ENCODE measurements at places on chromosomes 5 and 9. TPM values are rescaled to one million over a fixed set of nuclear protein-coding genes. Genes with fewer than 3 reads are reported as not detected.
A peak's percentile ranks its signal among the peaks of the same experiment; 100 is the strongest.

DNA sequence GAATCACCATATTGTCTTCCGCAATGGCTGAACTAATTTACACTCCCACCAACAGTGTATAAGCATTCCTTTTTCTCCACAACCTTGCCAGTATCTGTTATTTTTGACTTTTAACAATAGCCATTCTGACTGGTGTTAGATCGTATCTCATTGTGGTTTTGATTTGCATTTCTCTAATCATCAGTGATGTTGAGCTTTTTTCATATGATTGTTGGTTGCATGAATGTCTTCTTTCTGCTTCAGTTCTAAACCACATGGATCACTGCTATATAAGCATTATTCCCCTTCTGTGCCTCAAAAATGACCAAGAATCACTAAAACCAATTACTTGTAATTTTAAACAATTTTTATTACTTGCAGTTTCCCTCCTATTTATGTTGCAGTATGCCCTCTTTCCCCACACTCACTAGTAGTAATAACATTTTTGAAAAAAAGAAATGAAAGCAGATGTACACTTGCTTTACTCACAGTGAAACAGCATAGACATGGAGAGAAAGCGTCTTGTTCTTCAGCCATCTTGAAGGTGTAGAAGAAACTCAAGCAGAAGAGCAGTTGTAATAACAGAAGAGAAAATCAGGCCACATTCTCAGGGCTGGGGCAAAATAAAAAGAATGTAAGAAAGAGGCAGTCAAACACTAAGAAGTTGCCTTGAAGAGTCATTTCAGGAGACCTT lies 4.5 kb upstream of the TMEM252 start:
- no peaks in the 10 kb centered on the region for H3K36me3 ChIP-seq
- no peak overlapping the region for H3K4me3 ChIP-seq
- no peak overlapping the region for H3K27ac ChIP-seq
- peaks cover 14% of the 10 kb centered on the region for H3K27me3 ChIP-seq

DNA sequence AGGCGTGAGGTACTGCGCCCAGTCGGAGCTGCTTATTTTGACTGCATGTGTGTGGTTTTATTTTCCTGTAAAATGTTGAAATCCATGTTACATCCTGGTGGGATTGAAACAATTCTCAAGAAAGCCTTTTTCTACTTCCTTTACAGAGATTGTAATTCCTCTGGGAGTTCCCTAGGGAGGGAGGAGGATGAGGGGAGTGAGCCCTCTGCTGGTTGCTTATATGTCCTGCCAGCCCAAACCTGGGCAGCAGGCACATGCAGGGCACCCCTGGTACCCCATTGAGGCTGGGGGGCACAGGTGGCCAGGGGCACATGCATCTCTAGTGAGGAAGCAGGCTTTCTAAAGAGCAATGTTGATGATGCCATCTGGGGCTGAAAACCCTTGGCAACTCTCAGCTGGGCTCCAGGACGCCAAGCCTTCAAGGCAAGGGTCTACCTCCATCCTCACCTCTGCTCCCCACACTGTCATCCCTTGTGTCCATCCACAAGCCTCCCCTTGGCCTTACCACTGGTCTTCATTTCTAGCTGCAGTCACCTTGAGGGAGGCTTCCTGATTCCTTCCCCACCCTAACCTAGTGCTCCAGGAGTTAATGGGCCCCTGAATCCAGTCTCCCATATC lies 84.7 kb upstream of the TNFSF8 start:
- no peak overlapping the region for H3K4me3 ChIP-seq
- H3K36me3 ChIP-seq = no peaks in the 10 kb centered on the region
- peaks cover 37% of the 10 kb centered on the region for H3K4me1 ChIP-seq
- peaks cover 2% of the 10 kb centered on the region for H3K27me3 ChIP-seq

GRCh38 chr9:33167972-33168461 lies 881 bp upstream of the B4GALT1 start:
- peaks cover 40% of the 10 kb centered on the region for H3K4me1 ChIP-seq
- peak overlapping the region; percentile 96 for H3K27ac ChIP-seq
- H3K27me3 ChIP-seq = no peaks in the 10 kb centered on the region
- peaks cover 19% of the 10 kb centered on the region for H3K36me3 ChIP-seq
- DNase-seq = peak; percentile 31

GRCh38 chr5:18037718-18038117 lies 403.5 kb downstream of the TAF11L14 start:
- no peak for DNase-seq
- H3K27ac ChIP-seq = no peak overlapping the region
- H3K4me3 ChIP-seq = no peak overlapping the region
- H3K36me3 ChIP-seq = no peaks in the 10 kb centered on the region

GRCh38 chr5:74017786-74018211 lies 391.8 kb downstream of the ARHGEF28 start:
- no peak overlapping the region for H3K4me3 ChIP-seq
- H3K36me3 ChIP-seq = no peaks in the 10 kb centered on the region
- H3K4me1 ChIP-seq = no peaks in the 10 kb centered on the region
- H3K27me3 ChIP-seq = peaks cover 15% of the 10 kb centered on the region
- DNase-seq = no peak

DNA sequence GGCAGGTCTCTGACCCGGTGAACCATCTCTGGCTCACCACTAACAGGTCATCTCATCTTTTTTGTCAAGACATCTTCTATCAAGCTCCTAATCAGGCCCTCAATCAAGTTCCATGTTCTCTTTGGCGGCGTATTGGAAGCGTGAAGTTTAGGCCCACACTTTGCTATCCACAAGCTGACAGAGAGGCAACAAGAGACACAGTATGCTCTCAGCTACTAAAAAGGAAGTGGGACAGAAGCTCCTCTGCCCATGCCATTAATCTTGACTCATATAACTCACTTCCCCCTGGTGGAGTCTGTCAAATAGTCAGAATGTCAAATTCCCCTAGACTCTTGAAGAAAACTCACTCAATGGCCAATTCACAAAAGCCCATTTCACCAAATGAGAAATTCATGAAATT lies 77.6 kb upstream of the TMC1 start:
- H3K27ac ChIP-seq = peak overlapping the region; percentile 83
- no peaks in the 10 kb centered on the region for H3K36me3 ChIP-seq
- H3K4me3 ChIP-seq = peak overlapping the region; percentile 25
- no peaks in the 10 kb centered on the region for H3K27me3 ChIP-seq
- DNase-seq = peak; percentile 28

- H3K27me3 ChIP-seq = no peaks in the 10 kb centered on the region
- no peak overlapping the region for H3K27ac ChIP-seq
- H3K4me1 ChIP-seq = no peaks in the 10 kb centered on the region
These were observed 168.9 kb upstream of the CCNH start for GRCh38 chr5:87581661-87582060.

- H3K4me1 ChIP-seq = no peaks in the 10 kb centered on the region
- H3K27me3 ChIP-seq = no peaks in the 10 kb centered on the region
- DNase-seq = no peak
- H3K36me3 ChIP-seq = no peaks in the 10 kb centered on the region
These were observed 90.2 kb downstream of the APBA1 start for GRCh38 chr9:69582018-69582417.

DNA sequence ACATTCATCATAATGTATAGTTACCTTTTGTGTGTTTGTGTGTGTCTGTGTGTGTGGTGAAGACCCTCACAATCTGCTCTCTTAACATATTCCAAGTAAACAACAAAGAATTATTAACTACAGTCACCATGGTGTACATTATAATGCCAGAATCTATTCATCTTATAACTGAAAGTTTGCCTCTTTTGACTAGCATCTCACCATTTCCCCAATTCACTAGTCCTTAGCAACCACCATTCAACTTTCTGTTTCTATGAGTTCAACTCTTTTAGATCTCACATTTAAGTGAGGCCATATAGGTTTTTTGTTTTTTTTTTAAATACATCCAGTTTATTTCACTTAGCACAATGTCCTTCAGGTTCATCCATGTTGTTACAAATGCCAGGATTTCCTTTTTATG lies 83.6 kb downstream of the SMC2 start:
- H3K27me3 ChIP-seq = peaks cover 1% of the 10 kb centered on the region
- H3K4me1 ChIP-seq = no peaks in the 10 kb centered on the region
- H3K4me3 ChIP-seq = no peak overlapping the region
- no peaks in the 10 kb centered on the region for H3K36me3 ChIP-seq
- no peak for DNase-seq

OCLN gene
- 0.68 TPM for total RNA-seq

DNA sequence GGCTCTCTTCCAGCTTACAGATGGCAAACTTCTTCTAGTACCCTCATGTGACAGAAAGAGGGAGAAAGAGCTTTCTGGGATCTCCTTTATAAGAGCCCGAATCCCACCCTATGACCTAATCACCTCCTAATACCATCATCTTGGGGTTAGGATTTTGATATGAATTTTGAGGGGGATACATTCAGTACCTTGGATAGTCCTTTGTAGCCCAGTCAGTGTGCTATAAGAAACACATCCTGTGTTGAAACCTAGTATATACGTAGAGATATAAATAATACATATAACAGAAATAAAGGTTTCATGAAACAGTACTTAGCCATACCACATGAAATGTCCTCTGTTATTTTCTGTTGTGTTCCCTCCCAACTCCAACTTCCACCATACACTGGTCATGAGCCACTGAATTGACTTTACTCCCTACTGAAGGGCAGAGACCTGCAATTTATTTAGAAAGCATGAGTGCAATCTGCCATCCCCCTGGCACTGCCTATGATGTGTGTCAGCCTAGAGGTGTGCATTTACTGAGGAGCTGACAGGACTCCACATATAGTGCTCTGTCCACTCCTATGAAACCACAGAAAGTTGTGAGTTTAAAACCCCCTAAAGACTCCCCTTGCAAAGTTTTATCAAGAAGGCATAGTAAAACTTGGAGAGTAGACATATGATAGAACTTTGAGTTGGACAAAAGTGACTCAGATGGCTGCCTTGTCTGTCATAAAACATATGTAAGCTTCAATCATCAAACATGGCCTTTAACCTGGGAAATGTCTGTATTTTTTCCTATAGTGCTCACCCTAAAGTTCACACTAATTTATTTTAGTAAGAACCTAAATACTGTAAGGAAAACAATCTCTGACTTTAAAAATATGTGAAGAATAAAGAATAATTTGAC lies 12.8 kb downstream of the PIP5K1B start:
- H3K36me3 ChIP-seq = no peaks in the 10 kb centered on the region
- H3K4me1 ChIP-seq = no peaks in the 10 kb centered on the region
- no peak overlapping the region for H3K27ac ChIP-seq
- H3K4me3 ChIP-seq = no peak overlapping the region
- DNase-seq = no peak

PDE6A gene
- total RNA-seq = not detected

DNA sequence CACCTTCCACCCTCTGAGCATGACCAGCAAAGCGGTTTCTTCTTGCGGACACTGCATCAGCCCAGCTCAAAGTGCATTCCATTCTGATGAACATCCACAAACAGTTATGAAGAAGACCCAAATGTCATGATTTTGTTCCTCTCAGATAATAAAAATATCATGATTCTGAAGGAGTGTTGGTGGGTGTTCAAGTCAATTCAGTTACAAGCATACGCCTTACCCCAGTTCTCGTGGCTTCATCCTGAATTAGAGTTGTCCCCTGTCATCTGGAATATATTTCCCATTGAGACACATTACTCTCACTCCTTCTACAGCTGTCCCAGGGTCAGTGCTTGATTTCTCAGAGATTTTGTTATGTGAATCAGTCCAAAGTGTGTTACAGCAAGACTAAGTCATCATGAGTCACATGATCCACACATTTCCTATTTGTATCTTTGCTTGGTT lies 325.4 kb downstream of the RFX3 start:
- no peak for DNase-seq
- H3K4me1 ChIP-seq = no peaks in the 10 kb centered on the region
- H3K4me3 ChIP-seq = no peak overlapping the region
- H3K27me3 ChIP-seq = peaks cover 2% of the 10 kb centered on the region
- no peaks in the 10 kb centered on the region for H3K36me3 ChIP-seq
- H3K27ac ChIP-seq = no peak overlapping the region
